Myocyte (in vitro differentiated cells): ENCODE measurements at places on chromosomes 3 and 15. TPM values are rescaled to one million over a fixed set of nuclear protein-coding genes. Genes with fewer than 3 reads are reported as not detected.

ROPN1 gene
- not detected in 2 replicates for total RNA-seq

ZNF148 gene
- total RNA-seq, result 33.4 and 43.3 TPM in 2 replicates

ADAMTS17 gene
- total RNA-seq, result 0.10 and 0.43 TPM in 2 replicates

ADAMTSL3 gene
- 0.05 TPM in 1 of 2 replicates, not detected in the other for total RNA-seq

ALPK3 gene
- total RNA-seq, result 172 and 190 TPM in 2 replicates

GRAMD1C gene
- total RNA-seq, result 0.13 and 0.16 TPM in 2 replicates

SLC2A2 gene
- not detected in 2 replicates for total RNA-seq

MYZAP gene
- total RNA-seq, result 1.5 and 3.9 TPM in 2 replicates

SKOR1 gene
- 0.05 and 0.08 TPM in 2 replicates for total RNA-seq

COLQ gene
- total RNA-seq, result 2.9 and 24.8 TPM in 2 replicates

TOPBP1 gene
- total RNA-seq, result 24.0 and 27.8 TPM in 2 replicates

FLNB gene
- 4.4 and 7.8 TPM in 2 replicates for total RNA-seq

SYNPR gene
- total RNA-seq, result not detected in 2 replicates

TRAT1 gene
- total RNA-seq, result not detected in 2 replicates

IMPG2 gene
- total RNA-seq, result 0.67 and 0.78 TPM in 2 replicates

TUSC7 gene
- not detected in 2 replicates for total RNA-seq

PAK6 gene
- total RNA-seq, result 0.21 and 0.48 TPM in 2 replicates

ECE2 gene
- not detected in 2 replicates for total RNA-seq
